ENCODE measurements at places on chromosomes 3 and 15. TPM values are rescaled to one million over a fixed set of nuclear protein-coding genes. Genes with fewer than 3 reads are reported as not detected.

DNA sequence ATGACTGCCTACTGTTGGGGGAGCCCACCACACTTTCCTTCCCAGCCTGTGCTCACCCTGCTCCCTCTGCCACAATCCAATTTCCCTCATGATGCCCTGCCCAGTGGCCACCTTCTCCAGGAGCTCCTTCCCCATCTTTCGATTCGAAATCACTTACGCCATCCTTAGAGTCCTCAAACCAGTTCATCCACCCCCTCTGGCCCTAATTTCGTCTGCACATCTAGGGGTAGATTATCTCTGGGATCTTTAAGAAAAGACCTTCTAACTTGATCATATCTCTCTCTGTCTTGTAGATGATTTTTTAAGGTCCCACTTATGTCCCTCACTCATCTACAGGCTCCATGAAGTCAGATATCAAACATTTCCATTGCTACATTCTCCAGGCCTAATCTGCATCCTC, 17.1 kb downstream of the CYP19A1 start:
- DNase-seq, result no peak

Gene P2RY14
- 0.26 TPM for total RNA-seq

Gene PP2D1
- not detected for total RNA-seq

- DNase-seq, result no peak
Measured at GRCh38 chr3:193879864-193880242, 256.1 kb upstream of the HES1 start.

DNA sequence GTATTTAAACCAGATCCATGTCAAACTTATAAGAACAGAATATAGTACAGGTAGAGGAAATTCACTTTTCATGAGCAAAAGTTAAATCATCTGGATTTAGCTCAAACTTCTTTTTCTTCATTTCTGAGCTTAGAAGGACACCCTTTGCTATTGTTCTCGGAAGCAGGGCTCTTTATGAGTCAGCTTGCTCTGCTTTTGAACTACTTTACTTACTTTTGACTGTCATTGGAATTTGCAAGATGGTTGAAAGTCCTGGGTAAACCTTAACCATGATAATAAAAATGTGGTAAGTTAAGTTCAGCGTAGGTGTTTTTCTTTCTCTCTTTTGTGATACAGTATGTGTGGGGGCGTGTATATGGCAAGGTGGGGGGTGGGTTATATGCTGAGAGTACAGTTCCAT, 312.7 kb upstream of the DPH6 start:
- no peak for DNase-seq

DNA sequence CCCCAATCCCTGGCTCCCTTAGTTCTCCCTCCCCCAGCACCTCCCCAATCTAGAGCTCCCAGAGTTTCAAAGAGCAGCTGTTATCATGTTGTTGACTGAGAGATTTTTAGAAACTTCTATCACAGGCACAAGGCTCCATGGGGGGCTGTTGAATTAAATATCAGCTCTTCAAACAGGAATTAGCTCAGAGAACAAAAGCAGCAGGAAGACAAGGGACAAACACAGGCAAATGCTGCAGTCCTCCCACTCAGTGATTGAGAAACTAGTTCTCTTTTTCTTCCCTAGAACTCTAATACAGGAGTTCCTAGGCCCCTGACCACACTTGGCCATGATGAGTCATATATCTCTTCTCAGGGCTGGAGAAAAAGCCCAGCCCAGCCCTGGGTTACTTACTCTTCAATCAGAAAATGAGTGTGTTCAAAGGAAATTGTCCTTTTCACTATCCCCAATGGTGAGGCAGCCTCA, 262.1 kb downstream of the IGSF11 start:
- DNase-seq, result no peak

Gene FMN1
- total RNA-seq, result 35.2 TPM

- DNase-seq, result no peak
Measured at GRCh38 chr15:23690450-23690852, 3.3 kb upstream of the NDN start.

Gene ZMAT3
- 19.0 TPM for total RNA-seq

GRCh38 chr3:186933816-186934215, 3.5 kb downstream of the ST6GAL1 start:
- DNase-seq, result no peak

Gene PTPRG
- total RNA-seq, result 0.02 TPM

Gene FSTL1
- 1.1 TPM for total RNA-seq

DNA sequence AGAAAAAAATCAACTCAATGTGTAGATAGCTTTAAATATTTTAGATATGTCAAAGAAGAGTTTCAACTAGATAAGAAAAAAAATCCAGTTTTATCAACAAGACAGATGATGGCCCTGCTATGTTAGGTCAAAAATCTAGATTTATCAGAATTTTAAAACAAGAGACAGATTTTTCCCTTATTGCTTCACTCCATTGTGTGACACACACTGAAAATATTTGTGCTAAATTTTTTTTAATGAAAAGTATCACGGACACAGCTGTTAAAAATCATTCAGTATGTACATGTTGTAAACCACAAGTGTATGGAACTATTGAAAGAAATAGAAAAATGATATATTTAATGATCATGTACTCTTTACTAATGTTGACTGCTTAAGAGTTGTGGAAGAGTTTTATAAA, 43.6 kb downstream of the FOXB1 start:
- DNase-seq, result no peak

DNA sequence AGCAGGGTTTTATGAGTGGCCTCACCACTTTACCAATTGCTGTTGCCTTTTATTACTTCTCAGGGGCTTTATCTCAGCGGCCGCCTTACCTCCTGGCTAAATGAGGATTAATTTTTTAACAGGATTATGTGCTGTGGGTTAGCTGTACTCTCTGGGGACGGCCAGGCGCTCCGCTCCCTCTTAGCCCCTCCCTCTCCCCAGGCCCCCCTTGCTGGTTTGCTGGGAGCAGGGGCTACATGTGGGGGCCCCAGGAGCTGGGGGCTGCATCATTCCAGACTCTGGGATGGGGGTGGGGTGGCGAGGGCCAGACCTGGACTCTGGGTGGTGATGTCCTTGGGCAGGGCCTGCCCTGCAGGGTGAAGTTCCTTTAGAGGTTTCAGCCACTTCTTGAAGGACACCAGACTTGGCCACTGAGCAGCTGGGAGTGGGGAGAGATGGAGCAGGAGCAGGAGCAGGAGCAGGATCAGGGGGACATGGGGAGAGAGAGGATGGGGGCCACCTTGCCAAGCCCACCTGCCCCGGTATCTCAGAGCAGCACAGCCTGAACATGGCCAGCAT, 196.1 kb downstream of the GOLGA6L6 start:
- DNase-seq, result no peak

- DNase-seq, result no peak
Measured at GRCh38 chr3:176566757-176567156, 630.5 kb downstream of the TBL1XR1 start.

GRCh38 chr3:45365060-45365459, 23.3 kb upstream of the LARS2 start:
- no peak for DNase-seq

- DNase-seq, result no peak
Measured at GRCh38 chr3:16071206-16071605, 103.3 kb upstream of the GALNT15 start.

- DNase-seq, result no peak
Measured at GRCh38 chr3:11159421-11159904, 5.2 kb downstream of the HRH1 start.

Gene LRRC3B
- total RNA-seq, result not detected

Gene CLRN1
- not detected for total RNA-seq

DNA sequence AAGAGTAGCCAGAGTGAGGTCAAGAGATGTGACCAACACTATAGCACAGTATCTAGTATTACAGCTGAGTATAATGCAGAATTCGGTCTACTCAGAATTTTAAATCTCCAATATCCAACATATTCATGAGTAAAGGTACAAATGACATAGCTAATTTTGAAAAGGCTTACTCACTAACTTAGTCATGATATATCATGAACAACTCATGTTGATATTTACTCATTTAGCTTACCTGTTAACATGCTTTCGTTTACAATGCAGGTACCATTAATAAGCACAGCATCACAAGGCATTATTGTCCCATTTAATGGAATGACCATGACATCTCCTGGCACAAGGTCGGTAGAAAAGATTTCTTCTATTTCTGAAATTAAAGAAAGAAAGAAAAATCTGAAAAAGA, 36.9 kb downstream of the ATP13A3 start:
- no peak for DNase-seq

DNA sequence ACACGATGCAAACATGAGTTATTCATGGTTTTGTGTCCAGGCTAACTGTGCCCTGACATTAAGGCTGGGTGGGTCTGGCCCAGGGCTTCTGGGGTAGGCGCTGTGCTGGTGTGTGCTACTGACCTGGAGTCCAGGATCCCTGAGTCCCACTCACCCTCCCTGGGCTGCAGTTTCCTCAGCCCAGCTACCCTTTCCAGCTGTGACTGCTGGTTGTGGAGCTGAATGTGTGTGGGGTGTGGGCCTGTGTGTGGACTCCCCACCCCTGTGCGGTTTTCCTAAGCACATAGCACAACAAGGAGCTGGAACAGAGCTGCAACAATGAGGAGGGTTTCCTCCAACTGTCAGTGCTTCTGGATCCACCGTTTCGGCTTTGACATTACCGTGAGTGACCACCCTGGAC, 38.0 kb downstream of the SMAD3 start:
- DNase-seq, result no peak

Gene SCAMP5
- total RNA-seq, result 4.3 TPM

- DNase-seq, result no peak
Measured at GRCh38 chr3:139127101-139127500, 82.4 kb upstream of the PRR23C start.
